Activated gamma-delta T cell (primary cell): ENCODE measurements at places on chromosomes 2 and 18.

GRCh38 chr2:13481201-13481600 is 764.5 kb downstream of the TRIB2 start:
- DNase-seq: no peak

DNA sequence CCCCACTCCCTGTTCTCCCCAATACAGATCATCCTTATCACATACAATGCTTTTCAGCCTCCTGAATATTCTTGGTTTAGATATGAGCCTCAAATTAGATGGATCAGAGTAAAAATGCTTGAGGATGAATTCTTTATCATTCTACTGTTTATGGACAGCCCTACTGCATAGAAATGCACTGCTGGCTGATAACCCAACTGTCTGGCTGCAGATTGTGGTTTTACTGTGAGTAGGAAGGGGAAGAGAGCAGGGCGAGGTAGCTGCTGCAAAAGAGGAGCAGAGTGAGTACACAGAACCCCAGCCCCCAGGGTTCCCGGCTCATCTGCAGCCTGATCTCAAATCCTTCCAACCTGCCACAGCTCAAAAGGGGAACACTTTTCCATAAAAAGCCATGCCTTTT is 29.4 kb upstream of the NCOA1 start:
- DNase-seq: no peak

DNA sequence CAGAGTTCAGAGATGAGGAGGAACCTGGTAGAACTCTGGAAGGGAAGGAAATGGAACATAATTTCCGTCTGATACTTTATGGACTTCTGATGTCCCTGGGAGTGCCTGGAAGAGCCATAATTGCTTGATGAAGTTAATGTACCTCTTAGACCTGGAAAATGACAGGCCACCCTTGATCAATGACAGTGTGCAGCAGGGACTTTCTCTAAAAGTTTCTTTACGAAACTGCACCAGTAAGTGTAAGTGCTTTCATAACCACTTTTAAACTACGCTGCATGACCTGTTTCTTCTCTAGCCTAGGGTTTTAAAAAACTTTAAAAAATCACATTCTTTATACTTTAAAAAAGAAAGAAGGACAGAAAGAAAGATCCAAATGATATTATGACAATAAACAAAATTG is 164.5 kb downstream of the LPIN1 start:
- DNase-seq: no peak

- no peak for DNase-seq
These were observed 55.0 kb downstream of the ARHGAP25 start for GRCh38 chr2:68789603-68790002.

GRCh38 chr2:238096311-238097011 is 3.7 kb upstream of the ESPNL start:
- DNase-seq: no peak

GRCh38 chr2:25056098-25056821 is 14.4 kb downstream of the EFR3B start:
- no peak for DNase-seq

- DNase-seq: no peak
These were observed 11.2 kb upstream of the DAW1 start for GRCh38 chr2:227860221-227860641.

- no peak for DNase-seq
These were observed 129.1 kb upstream of the SMAD2 start for GRCh38 chr18:48059455-48060010.

DNA sequence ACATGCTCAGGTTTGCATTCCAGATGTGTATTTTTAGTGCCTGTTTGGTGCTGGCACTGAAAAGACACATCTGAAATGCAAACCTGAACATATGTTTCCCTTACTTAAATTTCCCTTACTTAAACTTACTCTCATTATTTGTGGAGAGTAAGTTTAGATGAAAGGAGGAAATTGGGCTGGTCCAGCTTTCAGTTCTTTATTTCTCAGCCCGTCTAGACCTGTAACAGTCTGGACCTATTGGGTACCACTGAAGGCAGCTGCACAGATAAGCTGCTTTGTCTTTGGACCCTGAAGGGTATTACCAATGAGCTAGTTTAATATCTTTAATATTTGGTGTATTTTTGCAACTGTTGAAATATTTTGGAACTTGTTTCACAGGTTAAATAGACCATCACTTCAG is 17.0 kb upstream of the DSG3 start:
- no peak for DNase-seq

- no peak for DNase-seq
These were observed 133.5 kb downstream of the TFCP2L1 start for GRCh38 chr2:121151311-121152109.

GRCh38 chr2:64846177-64846576 is 143.0 kb upstream of the SLC1A4 start:
- DNase-seq: no peak

GRCh38 chr2:172496160-172496608 is 59.7 kb upstream of the PDK1 start:
- no peak for DNase-seq

- DNase-seq: no peak
These were observed 168.2 kb downstream of the ICOS start for GRCh38 chr2:204104811-204105210.

DNA sequence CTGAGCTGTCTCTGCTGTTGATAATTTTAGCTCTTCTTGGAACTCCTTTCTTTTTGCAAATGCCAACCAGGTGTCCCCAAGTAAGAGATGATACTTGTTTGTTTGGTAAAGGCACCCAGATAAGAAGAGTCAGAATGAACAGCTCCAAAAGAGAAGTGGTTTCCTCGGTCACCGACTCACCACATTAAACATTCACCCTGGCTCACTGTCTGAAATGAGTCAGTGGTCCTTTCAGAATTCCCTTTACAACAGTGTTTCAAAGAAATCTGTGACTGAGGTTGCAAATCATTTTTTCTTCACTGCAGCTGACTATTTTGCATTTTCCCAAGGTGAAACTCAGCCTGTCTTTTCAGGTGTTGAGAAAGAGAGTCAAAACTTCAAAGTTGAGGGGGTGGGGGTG is 16.2 kb upstream of the CXCR4 start:
- no peak for DNase-seq

- DNase-seq: no peak
These were observed 47.3 kb upstream of the C1D start for GRCh38 chr2:68110102-68110501.

- DNase-seq: no peak
These were observed 97.4 kb upstream of the STK17B start for GRCh38 chr2:196268538-196269338.

- DNase-seq: no peak
These were observed 17.3 kb downstream of the MRPL30 start for GRCh38 chr2:99198103-99198841.

DNA sequence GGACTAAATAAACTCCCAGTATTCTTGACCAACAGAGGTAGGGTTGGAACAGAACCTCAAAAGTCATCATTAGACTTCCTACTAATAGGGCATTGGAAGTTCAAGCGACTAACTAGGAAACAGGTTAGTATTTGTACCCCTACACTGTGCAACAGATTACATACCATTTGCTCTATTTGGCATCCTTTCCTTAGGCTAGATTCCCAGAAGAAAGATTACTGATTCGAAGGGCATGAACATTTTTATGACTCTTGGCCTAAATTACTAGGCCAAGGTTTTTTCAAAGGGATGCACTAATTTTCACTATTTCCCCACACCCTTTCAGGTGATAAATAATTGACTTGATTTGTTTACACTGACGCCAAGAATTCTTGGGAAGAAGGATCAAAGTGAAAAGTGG is 104.8 kb upstream of the CYP1B1 start:
- DNase-seq: no peak

- no peak for DNase-seq
These were observed 81.1 kb upstream of the TAF1B start for GRCh38 chr2:9762164-9762563.

- DNase-seq: no peak
These were observed 108.4 kb downstream of the IRS1 start for GRCh38 chr2:226691255-226691654.

DNA sequence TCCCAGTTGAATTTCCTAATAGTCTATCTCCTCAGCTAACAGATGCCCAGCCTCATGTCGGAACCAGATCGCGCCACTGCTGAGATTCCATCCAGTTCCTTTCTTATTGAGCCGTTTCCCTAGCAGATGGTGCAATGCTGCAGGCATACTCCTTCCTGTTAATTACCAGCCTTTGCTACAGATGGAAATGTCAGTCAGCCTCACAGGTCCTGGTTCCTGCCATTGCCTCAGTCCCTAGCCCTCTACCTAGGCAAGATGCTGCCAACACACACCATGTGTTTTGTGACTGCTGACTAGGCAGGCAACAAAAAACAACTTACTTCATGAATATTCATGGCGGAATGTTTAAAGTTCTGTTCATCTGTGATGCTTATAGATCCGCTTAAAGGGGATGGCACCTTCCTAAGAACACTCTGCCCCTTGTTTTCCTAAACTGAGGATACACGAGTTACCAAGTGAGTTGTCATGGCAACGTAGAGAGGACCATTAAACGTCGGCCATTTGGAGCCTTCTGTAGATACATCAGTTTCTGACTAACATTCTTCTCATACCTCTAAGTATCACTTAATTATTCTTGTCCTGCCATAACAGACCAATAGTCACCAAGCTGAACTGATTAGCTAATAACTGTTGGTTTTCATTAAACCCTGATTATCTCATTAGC is 749.5 kb downstream of the RNF144A start:
- DNase-seq: no peak

GRCh38 chr18:57333940-57334339 is 18.4 kb upstream of the ST8SIA3 start:
- DNase-seq: no peak

GRCh38 chr18:35581898-35582641 is 530 bp downstream of the GALNT1 start:
- peak; percentile 15 for DNase-seq

GRCh38 chr18:38023871-38024270 is 458.3 kb upstream of the CELF4 start:
- no peak for DNase-seq

DNA sequence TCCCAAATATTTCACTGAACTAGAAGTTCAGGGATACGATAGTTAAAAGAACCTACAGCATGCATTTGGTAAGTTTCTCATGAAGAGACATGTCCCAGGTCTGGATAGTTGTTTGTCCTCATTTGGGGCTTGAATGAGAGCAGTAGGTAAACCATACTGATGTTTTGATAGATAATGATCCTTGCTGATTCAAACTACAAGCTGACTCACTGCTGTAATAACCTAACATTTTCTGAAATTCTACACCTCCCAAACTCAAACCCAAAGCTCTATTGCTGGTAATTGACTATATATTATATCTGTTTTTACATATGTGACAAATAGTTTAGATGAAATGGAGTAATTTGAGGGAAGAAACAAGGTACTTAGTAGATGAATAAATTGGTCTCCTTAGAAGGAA is 154.1 kb upstream of the BOD1L2 start:
- no peak for DNase-seq

DNA sequence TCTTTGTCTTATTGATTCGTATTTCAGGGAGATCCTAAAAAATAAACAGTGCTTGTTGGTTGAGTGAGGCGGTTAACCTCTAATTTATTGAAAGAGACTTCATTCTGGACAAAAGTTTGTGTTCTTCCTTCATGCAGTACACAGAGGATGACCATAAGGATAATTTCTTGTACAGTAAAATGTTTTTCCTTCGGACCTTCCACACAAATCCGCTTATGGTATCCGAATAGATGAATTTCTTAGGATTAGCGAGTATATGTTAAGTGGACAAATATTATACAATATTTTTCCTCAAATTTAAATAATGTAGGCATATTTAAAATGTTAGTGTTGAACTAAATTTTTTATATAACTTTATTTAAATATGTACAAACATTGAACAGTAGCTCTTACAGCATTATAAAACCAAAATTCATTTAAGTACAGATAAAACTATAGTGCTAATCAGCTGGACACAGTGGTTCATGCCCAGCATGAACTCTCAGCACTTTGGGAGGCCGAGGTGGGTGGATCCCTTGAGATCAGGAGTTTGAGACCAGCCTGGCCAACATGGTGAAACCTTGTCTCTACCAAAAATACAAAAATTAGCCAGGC is 84.4 kb downstream of the LPIN1 start:
- DNase-seq: no peak

- DNase-seq: no peak
These were observed 213.2 kb downstream of the HDAC4 start for GRCh38 chr2:239187464-239188253.

- DNase-seq: no peak
These were observed 126.2 kb downstream of the NAT8 start for GRCh38 chr2:73516033-73516432.

GRCh38 chr18:58338141-58338540 is 290.8 kb downstream of the ALPK2 start:
- no peak for DNase-seq

DNA sequence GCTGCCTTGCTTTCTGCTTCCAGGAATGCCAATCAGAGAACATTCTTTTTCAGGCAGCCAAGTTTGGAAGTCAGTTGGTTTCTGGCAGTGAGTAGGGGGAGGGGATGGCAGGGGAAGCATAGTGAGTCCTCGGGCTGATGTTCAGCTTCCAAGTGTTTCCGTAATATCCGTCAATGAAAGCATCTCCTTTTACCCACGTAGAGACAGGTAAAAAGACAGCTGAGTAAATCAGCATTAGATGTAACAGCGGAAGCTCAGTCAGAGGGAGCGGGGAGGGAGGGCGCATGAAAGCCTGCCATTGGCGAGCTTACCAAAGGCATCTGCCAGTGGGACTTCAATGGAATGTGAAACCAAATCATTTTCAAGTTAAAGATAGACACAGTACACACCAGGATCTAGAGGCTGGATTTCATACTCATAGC is 117.1 kb upstream of the DTNA start:
- no peak for DNase-seq

- DNase-seq: no peak
These were observed 80.9 kb downstream of the SP100 start for GRCh38 chr2:230496891-230497290.

DNA sequence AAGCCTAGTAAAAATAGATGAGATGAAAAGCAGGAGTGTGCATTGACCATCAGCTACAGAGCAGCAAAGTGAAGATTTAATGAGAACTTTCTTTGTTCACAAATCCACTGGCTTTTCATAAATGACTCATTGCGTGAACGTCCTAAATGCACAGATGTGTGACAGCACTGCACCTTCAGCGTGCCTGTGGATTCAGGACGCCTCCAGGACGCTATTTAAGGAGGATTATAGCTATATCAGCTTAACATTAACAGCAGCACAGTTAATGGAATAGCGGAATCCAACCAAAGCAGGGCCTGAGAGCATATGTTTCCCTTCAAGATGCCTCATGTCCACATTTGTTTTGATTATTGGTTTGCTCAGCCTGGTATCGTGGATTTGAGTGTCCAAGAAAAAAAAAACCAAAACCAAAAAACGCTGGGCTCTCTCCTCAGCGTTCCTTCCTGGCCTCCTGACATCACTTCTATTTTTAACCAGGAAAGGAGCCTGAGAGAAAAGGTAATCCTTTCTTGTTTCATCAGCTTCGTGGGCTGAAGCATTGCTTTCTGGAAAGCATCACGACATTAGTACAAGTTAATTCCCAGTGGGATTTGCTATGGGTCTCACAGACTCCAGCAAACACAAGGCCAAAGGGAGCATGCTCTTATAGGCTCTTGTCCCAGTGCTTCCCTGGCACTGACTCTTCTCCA is 447.0 kb upstream of the SMIM21 start:
- no peak for DNase-seq

GRCh38 chr2:239289545-239289944 is 111.3 kb downstream of the HDAC4 start:
- no peak for DNase-seq
